ENCODE measurements at places on chromosomes 2 and 18.

DNA sequence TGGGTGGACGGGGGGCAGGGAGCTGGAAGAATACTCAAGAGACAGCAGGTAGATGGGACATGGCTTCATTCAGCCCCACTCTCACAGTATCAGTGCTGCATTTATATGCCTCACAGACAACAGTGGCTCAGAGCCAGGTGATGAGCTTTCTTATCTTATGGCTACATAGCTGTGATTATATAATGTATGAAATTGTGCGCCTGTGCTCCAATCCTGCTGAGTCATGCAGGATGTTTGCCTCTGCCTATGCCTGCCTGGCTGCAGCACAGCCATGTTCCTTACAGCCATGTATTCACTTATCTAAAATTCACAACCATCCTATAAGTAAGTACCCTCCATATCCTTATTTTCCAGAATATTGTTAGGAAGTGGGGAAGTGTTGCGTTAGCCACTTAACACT lies 37.7 kb upstream of the RNF103 start:
- DNase-seq, result peak; percentile 0

- DNase-seq, result no peak
Measured at GRCh38 chr2:128374001-128374710, 55.5 kb upstream of the HS6ST1 start.

- no peak for DNase-seq
Measured at GRCh38 chr18:55850904-55851303, 262.9 kb upstream of the TCF4 start.

- DNase-seq, result no peak
Measured at GRCh38 chr2:148812306-148812705, 62.7 kb upstream of the KIF5C start.

DNA sequence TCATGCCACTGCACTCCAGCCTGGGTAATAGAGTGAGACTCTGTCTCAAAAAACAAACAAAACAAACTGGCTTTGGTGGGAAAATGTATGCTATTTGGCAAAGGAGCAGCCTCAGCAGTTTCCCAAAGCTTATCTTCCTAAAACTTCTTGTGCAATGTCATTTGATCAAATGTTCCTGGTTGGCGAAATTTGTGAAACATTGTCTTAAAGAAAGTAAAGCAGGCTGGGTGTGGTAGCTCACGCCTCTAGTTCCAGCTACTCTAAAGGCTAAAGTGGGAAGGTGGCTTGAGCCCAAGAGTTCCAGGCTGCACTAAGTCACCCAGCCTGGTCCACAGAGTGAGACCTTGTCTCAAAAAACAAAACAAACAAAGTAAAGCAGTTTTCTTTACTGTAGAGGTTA lies 17.3 kb upstream of the TAF4B start:
- no peak for DNase-seq

GRCh38 chr2:167510071-167510759 lies 621.9 kb downstream of the XIRP2 start:
- DNase-seq, result no peak

- DNase-seq, result no peak
Measured at GRCh38 chr2:189199797-189200196, 20.2 kb upstream of the COL5A2 start.

- no peak for DNase-seq
Measured at GRCh38 chr18:45046228-45046627, 365.5 kb downstream of the SETBP1 start.

GRCh38 chr2:204015118-204015843 lies 78.7 kb downstream of the ICOS start:
- DNase-seq, result peak; percentile 26

DNA sequence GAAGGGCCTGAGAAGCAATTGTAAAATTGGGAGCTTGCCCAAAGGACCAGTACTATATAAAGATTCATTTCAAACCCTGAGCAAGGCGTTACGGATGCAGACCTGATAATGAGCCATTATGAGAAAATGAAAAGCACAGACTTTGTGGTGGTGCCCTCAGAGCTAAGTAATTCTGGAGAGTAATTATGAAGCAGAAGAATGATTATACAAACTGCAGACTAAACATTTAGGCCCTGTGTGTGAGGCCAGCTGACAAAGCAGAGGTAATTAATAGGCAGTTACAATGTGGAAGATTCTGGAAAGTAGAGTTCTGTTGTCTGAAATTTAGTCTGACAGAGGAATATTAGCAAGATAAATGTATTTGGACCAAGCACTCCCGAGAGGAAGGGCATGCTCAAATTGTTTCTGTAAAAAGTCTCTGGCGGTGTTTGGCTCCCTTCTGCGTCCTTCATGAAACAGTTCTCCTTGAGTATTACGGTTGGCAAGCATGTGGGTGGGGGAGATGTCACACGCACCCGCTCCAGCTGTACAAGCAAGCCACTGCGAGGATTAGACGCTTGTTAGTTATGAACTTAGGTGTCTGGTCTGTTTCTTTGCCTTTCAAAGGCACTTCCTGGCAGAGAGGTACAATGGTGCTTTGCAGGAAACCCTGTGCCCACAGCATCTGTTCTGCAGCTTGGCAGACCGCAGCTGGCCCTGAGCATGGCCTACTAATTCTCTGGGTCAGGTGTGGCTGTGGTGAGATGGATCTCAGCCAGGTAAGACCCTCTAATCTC lies 45.5 kb downstream of the CDC42EP3 start:
- DNase-seq, result peak; percentile 75
